NCI-H2029 (cell line): ENCODE measurements at places on chromosomes 16 and 17.

- peak; percentile 55 for DNase-seq
These were observed 167.5 kb downstream of the RAB11FIP4 start for GRCh38 chr17:31558748-31559583.

DNA sequence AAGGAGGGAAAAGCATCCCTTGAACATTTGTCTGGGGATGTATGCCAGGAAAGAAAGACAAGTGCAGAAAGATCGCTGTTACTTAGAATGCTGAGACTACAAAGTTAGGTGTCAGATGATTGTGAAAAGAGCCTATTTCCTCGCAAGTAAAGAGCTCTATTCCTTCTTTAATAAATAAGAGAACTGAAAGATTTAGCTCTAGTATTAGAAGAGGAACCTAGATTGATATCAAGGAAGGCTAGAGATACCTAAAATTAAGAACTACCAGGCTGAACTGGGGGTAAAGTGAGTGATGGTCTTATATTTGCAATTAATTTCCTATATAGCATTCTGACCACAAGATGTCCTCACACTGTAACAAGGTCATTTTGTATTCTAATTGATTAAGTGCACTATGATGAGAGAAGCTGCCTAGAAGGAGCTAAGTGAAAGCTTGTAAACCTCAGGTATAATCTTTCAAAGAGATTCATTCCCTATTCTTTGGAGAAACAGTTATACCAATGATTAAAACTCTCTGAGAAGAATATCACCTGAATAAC lies 62.3 kb downstream of the SSH2 start:
- no peak for DNase-seq

DNA sequence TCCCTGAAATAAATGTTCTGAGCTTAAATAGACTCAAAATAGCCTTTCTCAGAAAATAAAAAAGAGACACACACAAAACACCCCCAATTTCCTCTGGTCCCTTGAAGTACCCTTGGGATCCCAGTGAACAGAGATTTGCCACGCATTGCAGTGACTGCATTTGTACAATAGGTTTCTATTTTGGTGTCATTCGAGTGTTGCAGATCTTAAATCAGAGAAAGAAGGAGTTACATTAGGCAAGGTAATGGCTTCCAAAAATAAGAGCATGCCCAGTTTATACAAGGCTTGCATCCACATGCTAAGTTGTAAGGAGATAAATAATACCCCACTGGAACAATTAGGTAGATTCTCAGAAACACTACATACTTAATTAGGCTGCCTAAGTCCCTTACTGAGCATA lies 2.2 kb downstream of the TOX3 start:
- DNase-seq: no peak

- DNase-seq: no peak
These were observed 52.4 kb downstream of the AXIN2 start for GRCh38 chr17:65509032-65509431.

GRCh38 chr17:75366432-75366831 lies 39.0 kb downstream of the GRB2 start:
- DNase-seq: no peak
